Neuronal stem cell (in vitro differentiated cells): ENCODE measurements at places on chromosomes 2 and 18.

DNA sequence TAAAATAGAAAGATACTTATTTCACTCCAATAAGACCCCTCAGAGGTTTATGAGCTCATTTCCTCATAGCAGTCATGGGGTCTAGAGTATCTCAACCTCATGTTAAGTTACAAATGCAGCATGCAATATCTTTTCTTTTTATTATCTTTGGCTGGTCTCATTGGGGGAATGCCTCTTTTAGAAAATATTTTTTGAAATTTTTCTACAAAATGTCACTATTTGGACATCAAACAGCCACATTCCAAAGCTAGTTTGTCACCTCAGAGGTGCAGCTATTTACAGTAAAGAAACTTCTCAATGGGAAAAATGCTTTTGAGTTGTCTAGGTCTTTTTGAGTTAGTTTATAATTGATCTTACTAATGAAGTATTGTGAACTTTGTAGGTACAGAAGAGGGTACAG, 370.7 kb upstream of the LRATD1 start:
- no peak for DNase-seq
- H3K36me3 ChIP-seq, result no peaks in the 10 kb centered on the region
- H3K27ac ChIP-seq, result no peak overlapping the region
- H3K4me1 ChIP-seq, result no peaks in the 10 kb centered on the region
- no peak overlapping the region for H3K4me3 ChIP-seq

- no peaks in the 10 kb centered on the region for H3K4me1 ChIP-seq
- no peak overlapping the region for H3K4me3 ChIP-seq
- no peak for DNase-seq
- no peak overlapping the region for H3K27ac ChIP-seq
- no peaks in the 10 kb centered on the region for H3K36me3 ChIP-seq
- H3K27me3 ChIP-seq, result no peaks in the 10 kb centered on the region
These were observed 757.4 kb downstream of the SATB2 start for GRCh38 chr2:198700319-198700718.

GRCh38 chr2:192146069-192147015, 48.4 kb downstream of the TMEFF2 start:
- H3K27ac ChIP-seq, result no peak overlapping the region
- H3K36me3 ChIP-seq, result no peaks in the 10 kb centered on the region
- no peaks in the 10 kb centered on the region for H3K4me1 ChIP-seq
- H3K27me3 ChIP-seq, result no peaks in the 10 kb centered on the region
- H3K4me3 ChIP-seq, result no peak overlapping the region

DNA sequence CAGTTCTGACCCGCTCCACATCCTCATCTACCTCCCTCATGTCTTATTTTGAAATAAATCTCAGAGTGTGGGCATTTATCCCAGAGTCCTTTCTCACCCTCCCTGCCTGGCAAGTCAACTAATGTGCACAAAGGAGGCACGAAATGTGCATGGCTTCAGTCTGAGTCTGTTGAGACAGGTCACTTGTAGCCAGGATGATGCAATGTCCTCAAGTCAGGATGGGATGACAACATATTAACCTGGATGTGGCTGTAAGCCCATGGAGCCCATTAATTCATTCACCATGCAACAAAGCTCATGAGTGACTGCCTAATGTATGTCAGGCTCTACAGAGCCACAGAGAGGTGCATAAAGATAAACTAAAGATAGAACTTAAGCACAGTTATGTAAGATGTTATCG, 34.5 kb downstream of the KCNG3 start:
- no peaks in the 10 kb centered on the region for H3K27me3 ChIP-seq
- H3K36me3 ChIP-seq, result peaks cover 2% of the 10 kb centered on the region
- no peaks in the 10 kb centered on the region for H3K4me1 ChIP-seq
- no peak overlapping the region for H3K27ac ChIP-seq
- peak overlapping the region; percentile 46 for H3K4me3 ChIP-seq
- no peak for DNase-seq

DNA sequence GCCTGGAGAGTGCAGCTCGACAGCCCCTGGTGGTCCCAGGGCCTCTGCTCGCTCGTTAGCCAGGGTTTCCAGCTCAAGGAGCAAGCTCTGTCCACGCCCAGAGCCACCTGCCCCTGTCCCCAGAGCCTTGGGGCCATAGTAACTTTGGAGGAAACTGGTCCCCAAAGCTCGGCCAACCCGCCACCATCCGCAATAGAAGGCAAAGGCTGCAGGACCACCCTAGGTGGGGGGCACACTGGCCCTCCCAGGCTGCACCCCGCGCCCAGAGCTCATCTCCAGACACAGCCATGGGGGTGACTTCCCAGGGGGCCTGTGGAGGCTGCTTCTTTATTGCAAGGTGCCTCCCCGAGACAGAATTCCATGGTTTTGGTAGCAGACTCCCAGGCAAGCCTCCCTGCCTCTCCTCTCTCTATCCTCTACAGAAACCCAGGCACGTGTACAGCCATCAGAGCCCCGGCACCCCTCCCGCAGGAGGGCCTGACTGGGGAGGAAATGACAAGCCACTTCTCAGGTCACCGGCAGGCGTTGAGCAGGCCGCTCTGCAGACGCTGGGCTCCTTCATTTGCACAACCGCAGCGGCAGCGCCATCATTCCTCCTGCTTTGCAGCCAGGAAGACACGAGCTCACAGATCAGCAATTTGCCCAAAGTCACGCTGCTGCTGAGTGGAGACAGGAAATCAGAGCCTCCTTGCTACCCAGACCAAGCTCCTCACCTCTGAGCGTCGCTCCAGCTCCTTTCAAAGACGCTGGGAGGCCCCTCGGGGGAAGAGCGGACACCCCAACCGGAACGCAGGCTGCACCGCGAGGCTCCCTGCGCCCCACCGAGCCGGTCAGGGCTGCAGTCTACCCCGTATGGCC, 80.2 kb downstream of the NDUFA10 start:
- no peaks in the 10 kb centered on the region for H3K27me3 ChIP-seq
- H3K36me3 ChIP-seq, result no peaks in the 10 kb centered on the region
- H3K4me1 ChIP-seq, result peaks cover 6% of the 10 kb centered on the region
- H3K4me3 ChIP-seq, result no peak overlapping the region
- no peak for DNase-seq

GRCh38 chr2:25103287-25103871, 61.5 kb downstream of the EFR3B start:
- H3K4me3 ChIP-seq, result no peak overlapping the region
- H3K27me3 ChIP-seq, result no peaks in the 10 kb centered on the region
- peaks cover 10% of the 10 kb centered on the region for H3K4me1 ChIP-seq
- no peak for DNase-seq
- H3K36me3 ChIP-seq, result peaks cover 14% of the 10 kb centered on the region
